ENCODE measurements at places on chromosomes 3 and 15. TPM values are rescaled to one million over a fixed set of nuclear protein-coding genes. Genes with fewer than 3 reads are reported as not detected.

Gene KPNA4
- 45.0 TPM for total RNA-seq

Gene CLDN18
- not detected for total RNA-seq

Gene IQCH
- total RNA-seq, result 9.0 TPM

Gene GOLGA8T
- 1.1 TPM for total RNA-seq

Gene ATP13A4
- total RNA-seq, result 26.4 TPM

Gene HPS3
- 28.1 TPM for total RNA-seq

Gene NUP210
- total RNA-seq, result 9.6 TPM

Gene KNL1
- total RNA-seq, result 11.2 TPM

Gene FANCD2OS
- not detected for total RNA-seq

Gene KCNAB1
- total RNA-seq, result 27.5 TPM

Gene SPATA12
- not detected for total RNA-seq

Gene HESX1
- 0.50 TPM for total RNA-seq

Gene GDPGP1
- 6.0 TPM for total RNA-seq

Gene ZIC1
- 87.2 TPM for total RNA-seq

Gene TUSC7
- total RNA-seq, result not detected

Gene CPEB1
- 5.1 TPM for total RNA-seq

Gene GNB4
- 65.9 TPM for total RNA-seq

Gene IFT80
- total RNA-seq, result 50.4 TPM

Gene CCDC191
- total RNA-seq, result 5.6 TPM

Gene COL8A1
- 200 TPM for total RNA-seq

Gene TTC21A
- total RNA-seq, result 13.4 TPM

Gene PPP2R3A
- total RNA-seq, result 19.3 TPM

Gene ARGFX
- total RNA-seq, result not detected

Gene CPN2
- total RNA-seq, result not detected

Gene LMOD3
- total RNA-seq, result 0.50 TPM

Gene CP
- total RNA-seq, result 48.7 TPM

Gene PRR20G
- not detected for total RNA-seq

Gene REC114
- total RNA-seq, result not detected

Gene RETNLB
- not detected for total RNA-seq

Gene TERB2
- not detected for total RNA-seq

Gene ITIH4
- 11.2 TPM for total RNA-seq

Gene CX3CR1
- 27.7 TPM for total RNA-seq

Gene ANKRD28
- total RNA-seq, result 89.3 TPM

Gene MCTP2
- 6.2 TPM for total RNA-seq

Gene SLCO2A1
- 1.8 TPM for total RNA-seq

Gene TMC3
- 0.11 TPM for total RNA-seq

Gene FES
- total RNA-seq, result 13.3 TPM

Gene ATP13A5
- 0.89 TPM for total RNA-seq

Gene RYR3
- 13.0 TPM for total RNA-seq

Gene RASA2
- 27.9 TPM for total RNA-seq

Gene ARHGEF3
- total RNA-seq, result 25.9 TPM

Gene CCDC33
- 7.4 TPM for total RNA-seq

Gene GUCA1C
- total RNA-seq, result not detected

Gene ANKUB1
- total RNA-seq, result 1.8 TPM

Gene AGBL1
- 1.1 TPM for total RNA-seq

Gene THSD4
- total RNA-seq, result 127 TPM

Gene CPNE9
- total RNA-seq, result 6.3 TPM

Gene ALG1L2
- 1.0 TPM for total RNA-seq

Gene PCLAF
- 8.0 TPM for total RNA-seq

Gene RLBP1
- total RNA-seq, result 0.83 TPM

Gene SLC22A13
- 0.50 TPM for total RNA-seq

Gene SCAANT1
- not detected for total RNA-seq

Gene IL17RD
- total RNA-seq, result 17.3 TPM
